ENCODE measurements at places on chromosomes 1 and 21.

GRCh38 chr1:230306169-230306568, 120.0 kb downstream of the PGBD5 start:
- DNase-seq = no peak

DNA sequence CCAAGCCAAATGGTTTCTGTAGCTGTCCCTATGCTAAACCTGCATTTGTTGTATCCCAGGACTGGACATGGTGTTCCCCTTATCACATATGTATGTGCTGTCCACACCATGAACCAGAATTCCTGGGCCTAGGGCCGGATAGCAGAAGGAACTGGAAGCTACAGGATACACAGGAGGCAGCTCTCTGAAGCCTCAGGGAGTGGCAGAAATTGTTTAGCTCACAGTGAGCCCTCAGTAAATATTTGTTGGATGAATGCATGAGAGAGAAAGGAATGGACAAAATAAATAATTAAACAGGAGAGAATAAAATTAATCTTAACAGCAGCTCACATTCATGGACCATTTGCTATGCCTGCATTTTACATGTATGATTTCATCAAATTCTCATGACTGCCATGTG, 2.1 kb downstream of the NIPAL3 start:
- DNase-seq = no peak

DNA sequence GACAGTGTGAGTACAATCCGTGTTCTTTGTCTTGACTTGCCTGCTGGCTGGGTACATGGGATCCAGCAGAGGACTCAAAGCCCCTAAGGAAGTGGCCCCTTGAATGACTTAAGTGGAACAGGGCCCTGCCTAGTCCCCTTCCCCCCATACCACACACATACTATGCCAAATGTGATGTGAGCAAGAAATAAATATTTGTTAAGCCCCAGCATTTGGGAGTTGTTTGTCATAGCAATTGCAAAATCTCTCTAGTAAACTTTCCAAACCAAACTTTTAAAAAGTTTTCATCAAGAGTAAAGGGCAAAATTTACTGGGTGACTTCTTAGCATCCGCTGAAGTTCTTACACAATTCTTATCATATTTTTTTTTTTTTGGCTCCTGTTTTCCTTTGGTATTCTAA, 32.5 kb upstream of the CACHD1 start:
- DNase-seq = no peak

DNA sequence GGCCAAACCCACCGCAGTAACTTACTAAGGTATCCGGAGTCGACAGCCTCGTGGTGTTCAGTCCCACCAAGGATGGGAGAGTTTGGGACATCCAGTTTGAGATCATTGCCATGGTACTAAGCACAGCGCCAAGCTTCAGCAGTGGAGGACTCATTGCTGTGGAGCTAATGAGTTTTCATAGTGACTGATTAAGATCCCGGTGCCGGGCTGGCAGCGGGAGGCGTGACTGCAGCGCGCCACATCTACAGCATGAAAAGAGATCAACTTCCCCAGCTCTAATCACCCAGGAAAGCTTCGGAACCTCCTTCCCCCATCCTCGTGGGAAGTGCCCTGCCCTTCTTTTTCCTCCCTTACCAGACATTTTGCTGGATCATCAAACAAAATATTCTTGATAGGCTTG, 149.9 kb downstream of the OLFM3 start:
- DNase-seq = no peak

- DNase-seq = no peak
Observed at GRCh38 chr1:246631426-246631825, 65.2 kb downstream of the CNST start.

- no peak for DNase-seq
Observed at GRCh38 chr1:224615861-224616755, at the start of gene CNIH3. Gene CNIH3, plus strand, starts transcription at chr1:224616317. Its CDS starts 858 bp downstream, at chr1:224617175.

GRCh38 chr1:7149080-7149838, 364.0 kb downstream of the CAMTA1 start:
- no peak for DNase-seq

DNA sequence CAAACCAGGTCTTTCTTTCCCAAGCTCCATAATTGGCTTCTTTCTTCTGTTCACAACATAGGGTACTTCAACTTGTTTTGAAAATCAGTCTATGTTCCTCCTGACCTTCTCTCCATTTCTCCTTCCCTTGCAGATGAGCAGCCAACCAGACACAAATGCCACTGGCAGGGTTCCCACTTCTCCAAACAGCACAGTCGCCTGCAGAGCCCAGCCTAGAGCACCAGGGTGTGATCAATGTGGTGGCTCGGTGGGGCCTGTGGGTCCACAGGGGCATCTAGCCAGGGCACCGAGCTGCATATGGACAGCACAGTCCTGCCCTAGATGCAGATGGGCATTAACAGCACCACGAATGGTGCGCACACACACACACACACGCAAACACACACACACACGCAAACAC, 112.8 kb downstream of the NPHP4 start:
- no peak for DNase-seq

DNA sequence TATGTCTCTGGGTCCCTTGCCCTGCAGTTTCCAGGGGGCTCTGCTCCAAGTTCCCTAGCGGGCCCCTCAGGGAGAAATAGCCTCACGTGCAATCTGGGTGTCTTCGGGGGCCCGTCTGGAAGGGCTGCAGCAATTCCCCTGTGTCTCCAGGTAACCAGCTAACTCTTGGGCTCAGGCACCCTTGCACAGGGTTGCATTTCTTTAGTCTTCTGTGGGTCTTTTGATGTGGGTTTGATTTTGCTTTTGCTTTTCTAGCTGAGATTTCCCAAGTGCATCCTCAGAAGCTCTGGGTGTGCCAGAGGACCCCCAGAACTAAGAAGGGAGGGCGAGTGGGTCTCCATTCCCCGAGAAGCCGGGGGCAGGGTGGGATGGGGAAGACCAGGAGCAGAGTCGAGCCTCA, 75.7 kb downstream of the SPSB1 start:
- no peak for DNase-seq

DNA sequence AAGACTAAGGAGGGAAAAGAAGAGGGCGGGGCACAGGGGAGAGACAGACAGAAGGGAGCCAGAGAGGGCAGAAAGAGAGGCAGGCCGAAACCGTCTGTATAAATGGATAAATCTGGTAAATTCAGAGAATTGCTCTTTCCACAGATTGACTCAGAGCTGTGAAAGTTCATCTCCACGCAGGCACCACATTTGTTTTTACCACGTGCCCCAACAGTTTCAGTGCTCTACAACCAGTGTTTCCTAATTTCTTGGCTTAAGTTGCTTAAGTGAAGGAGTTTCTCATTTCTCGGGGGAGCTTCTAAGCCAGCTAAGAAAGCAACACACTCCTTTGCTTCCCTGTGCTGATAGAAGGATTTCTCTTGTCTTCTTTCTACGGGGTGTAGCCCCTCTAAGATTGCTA, 87.1 kb downstream of the ENAH start:
- DNase-seq = no peak

- DNase-seq = no peak
Observed at GRCh38 chr1:53576381-53576801, 117.2 kb downstream of the DMRTB1 start.

DNA sequence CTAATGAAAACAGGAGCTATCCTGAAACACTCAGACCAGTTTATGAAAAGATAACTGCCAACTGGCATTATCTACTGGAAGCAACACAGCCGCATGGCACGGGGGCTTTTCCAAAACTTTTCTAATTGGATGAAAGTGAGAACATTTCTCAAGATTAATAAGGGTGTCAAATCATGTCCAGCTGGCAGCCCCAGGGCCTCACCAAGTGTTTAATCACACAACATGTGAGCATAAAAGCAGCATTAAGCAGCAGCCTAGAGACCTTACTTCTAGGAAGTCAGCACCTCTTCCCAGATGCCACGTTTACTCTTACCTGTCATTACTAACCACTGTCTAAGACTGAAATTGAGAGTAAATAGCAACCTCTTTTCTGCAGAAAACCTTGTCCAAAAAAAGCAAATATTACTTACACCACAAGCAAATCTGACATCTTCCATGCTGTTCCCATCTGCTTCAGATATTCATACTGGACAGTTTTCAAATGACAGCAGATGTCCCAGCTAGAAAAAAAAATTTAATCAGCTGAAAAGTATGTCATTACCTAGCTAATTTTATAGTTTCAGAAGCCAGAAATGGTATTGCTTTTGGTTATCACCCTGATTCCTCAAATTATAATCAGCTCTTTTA, 341.5 kb upstream of the ZP4 start:
- no peak for DNase-seq

GRCh38 chr1:88685259-88685620, 1.2 kb downstream of the PKN2 start:
- DNase-seq = no peak

DNA sequence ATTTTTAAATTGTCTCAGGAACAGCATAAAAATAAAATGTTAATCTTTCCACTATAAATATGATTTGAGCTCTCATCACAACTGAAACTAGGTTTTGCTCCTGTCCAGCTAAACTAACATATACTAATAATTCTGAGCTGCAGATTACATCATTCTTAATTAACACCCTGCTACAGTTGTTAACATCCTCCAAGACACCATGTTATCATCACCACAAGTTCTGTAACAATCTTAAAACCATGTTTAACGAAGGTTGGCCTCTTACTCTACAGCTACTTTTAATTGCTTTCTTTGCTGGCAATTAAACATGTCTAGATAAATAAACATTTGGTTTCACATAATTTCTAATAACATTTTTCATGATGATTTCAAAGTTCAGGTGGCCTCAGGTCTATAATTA, 240.9 kb downstream of the FAF1 start:
- no peak for DNase-seq

- DNase-seq = no peak
Observed at GRCh38 chr1:240611619-240612480, at the start of gene GREM2. Gene GREM2, minus strand, starts transcription at chr1:240612155. Its CDS starts 118,680 bp downstream, at chr1:240493475.

DNA sequence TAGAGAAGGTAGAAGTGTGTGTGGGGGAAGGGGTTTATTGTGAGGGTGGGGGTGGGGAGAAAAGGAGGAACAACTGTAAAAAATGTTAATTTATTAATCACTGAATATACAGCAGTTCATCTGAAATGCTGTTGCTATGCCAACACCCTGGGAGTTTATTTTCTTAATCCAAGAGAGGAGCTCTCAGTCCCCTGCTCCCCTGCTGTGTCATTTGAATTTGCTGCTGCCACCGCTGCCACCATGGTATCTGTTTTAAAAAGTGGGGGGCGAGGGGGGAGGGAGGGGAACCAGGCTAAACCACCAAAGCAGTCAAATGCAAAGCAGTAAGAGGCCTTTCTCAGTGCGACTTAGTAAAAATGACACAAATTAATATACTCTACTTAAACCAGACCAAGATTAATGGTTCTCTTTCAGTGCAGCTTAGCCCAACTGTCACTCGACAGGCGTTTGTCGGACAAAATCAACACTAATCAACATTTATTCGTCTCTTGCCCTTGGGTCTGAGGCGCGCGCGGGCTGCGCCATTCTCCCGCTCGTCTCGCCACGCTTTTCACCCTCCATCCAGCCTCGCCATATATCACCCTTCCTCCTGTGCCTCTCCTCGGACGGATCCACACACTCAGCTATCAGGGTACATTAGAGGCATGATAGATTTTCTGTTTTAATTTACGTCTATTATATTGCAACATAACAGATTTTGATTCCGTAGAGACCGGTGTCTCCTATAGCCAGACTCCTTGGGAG, 76.2 kb downstream of the PBX1 start:
- no peak for DNase-seq

DNA sequence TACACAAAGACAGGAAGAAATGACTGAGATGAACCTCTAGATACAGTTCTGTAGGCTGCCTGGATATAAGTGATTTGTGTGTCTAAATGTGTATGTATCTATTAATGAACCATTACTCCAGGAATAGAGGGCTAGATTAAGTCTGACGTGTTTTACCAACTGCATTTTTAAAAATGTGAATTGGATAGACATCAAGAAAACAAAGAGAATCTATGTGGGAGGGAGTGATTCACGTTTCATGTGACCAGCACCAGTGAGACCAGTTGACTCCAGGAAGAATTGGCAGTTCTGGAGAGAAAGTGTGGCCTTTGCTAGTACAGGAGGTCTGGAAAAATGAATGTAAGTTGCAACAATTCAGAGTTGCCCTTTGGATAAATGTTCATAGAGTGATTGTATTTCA, 53.4 kb upstream of the RGS21 start:
- no peak for DNase-seq

- no peak for DNase-seq
Observed at GRCh38 chr21:34582506-34583150, 32.3 kb downstream of the RCAN1 start.

- DNase-seq = no peak
Observed at GRCh38 chr1:29117381-29117780, 6.3 kb downstream of the TMEM200B start.

DNA sequence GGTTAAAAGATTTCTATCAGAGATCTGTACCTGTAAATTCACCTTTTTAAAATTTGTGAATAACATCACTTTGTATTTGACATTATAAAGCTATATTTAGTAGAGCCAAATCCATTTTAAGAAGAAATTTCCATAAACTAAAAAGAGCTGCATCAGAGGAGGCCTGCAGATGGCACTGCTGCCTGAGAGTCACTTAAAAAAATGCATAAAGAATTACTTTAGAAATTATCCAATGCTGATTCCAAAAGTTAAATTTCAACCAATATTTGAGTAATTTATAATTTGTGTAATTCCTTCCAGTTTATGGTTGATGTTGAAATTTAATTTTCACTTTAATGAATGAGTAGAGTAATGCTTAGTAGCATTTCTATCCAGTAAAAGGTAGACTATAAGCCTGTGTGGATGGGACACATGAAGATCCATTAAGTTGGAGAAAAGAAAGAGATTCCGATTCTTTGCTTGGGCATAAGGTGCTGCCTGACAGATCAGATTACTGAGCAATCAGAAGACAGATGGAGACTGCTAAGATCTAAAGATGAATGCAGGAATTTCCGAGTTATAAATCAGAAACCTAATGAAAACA, 20.7 kb upstream of the RPE65 start:
- no peak for DNase-seq

- DNase-seq = no peak
Observed at GRCh38 chr1:163202833-163203451, at the start of gene RGS5. Gene RGS5, minus strand, starts transcription at chr1:163202916. Its CDS starts 81 bp downstream, at chr1:163202835.

DNA sequence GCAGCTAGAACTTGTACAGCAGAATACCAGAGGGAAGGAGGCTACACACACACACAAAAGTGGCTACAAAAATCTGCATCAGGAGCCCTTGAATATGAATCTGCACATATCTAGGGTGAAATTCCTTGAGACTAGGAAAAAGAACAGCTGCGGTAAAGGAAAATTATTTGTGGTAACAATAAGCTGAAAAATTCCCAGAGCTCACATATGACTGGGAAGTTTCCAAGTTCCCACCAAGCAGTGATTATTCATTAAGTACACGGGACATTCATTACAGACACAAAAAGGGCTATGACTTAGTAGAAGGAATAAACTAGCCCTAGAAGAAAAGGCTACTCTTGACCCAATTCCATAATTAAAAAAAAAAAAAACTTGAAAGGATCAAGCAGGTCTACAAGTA, 149.5 kb upstream of the BACE2 start:
- no peak for DNase-seq

- no peak for DNase-seq
Observed at GRCh38 chr1:59569198-59569597, 245.6 kb upstream of the HOOK1 start.

All from esophagus squamous epithelium (tissue), 5 donors.